ENCODE measurements at places on chromosomes 3 and 15.

- DNase-seq, result no peak
Measured at GRCh38 chr3:13039213-13039896, 33.9 kb downstream of the IQSEC1 start.

- DNase-seq, result no peak
Measured at GRCh38 chr15:34738002-34738401, 16.8 kb downstream of the GJD2 start.

- no peak for DNase-seq
Measured at GRCh38 chr3:30428251-30428650, 178.2 kb upstream of the TGFBR2 start.

GRCh38 chr3:31533169-31534064 lies 692 bp downstream of the STT3B start:
- peak; percentile 57 for DNase-seq

- DNase-seq, result no peak
Measured at GRCh38 chr3:69290006-69290405, 95.9 kb downstream of the FRMD4B start.

- DNase-seq, result no peak
Measured at GRCh38 chr15:73865904-73866303, 7.5 kb upstream of the TBC1D21 start.

GRCh38 chr3:171407759-171408158 lies 52.4 kb downstream of the TNIK start:
- DNase-seq, result no peak

DNA sequence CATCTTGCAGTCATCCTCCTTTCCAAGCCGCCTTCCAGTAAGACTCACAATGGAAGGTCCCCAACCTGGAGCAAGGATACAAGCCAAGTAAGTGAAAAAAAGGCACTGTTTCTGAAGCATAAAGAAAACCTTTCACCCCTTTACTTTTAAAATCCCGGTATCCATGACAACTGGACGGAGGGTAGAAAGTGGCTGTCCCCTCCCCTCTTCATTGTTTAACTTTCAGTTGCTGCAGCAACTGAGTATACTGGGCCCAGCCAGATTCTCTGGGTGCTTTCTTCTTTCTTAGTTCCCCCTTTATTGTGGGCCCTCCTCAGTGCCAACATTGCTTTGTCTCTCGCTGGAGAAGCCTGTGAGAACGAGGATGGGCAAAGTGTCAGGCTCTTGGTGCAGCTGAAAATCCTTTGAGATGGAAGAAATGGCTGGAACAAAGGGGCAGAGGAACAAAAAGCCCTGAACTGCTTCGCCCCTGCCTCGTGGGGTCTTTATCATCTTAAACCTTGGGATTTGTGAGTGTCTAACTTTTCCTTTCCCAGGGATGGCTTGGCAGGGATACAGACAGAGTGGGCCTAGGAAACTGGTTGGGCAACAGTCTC lies 224.0 kb upstream of the RGMA start:
- DNase-seq, result peak; percentile 62

- no peak for DNase-seq
Measured at GRCh38 chr3:183189641-183190040, 27.1 kb upstream of the LAMP3 start.

- peak; percentile 12 for DNase-seq
Measured at GRCh38 chr3:16842272-16843270, 42.2 kb upstream of the PLCL2 start.

- DNase-seq, result no peak
Measured at GRCh38 chr3:194667363-194667762, 4.6 kb downstream of the LSG1 start.

DNA sequence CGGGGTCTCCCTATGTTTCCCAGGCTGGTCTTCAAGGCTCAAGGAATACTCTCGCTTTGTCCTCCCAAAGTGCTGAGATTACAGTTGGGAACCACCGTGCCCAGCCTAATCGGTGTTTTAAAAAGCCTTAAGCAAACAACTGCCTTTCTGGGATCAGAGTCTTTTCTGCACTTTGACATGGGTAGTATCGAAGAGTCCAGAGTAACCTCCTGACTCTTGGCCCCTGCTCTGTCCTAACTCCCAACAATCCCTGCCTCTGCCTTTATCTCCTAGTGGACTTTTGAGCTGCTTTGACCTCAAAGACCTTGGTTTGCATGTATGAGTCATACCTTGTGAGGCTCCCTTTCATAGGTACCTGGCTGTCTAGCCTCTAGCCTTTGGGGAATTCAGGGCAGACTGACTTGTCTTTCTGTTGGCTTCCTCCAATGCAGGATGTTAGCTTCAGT lies 21.0 kb upstream of the HACD2 start:
- no peak for DNase-seq

DNA sequence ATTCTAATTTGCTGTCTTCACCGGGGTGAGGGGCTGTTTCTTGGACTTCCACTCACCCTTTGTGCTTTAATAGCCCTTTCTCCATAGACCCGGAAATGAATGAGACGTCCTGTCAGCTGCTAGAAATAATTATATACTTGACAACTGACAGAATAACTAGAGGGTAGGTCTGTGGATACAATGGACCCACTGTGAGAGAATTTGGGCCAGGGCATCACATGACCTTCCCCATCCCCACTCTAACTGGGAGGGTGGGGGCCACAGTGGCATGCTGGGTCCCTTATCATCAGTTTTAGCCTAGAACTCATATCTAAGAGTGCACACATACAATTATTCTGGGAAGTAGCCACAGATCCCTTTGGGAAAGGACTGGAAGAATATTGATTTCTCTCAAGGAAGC lies 25.9 kb upstream of the MINAR1 start:
- DNase-seq, result no peak

DNA sequence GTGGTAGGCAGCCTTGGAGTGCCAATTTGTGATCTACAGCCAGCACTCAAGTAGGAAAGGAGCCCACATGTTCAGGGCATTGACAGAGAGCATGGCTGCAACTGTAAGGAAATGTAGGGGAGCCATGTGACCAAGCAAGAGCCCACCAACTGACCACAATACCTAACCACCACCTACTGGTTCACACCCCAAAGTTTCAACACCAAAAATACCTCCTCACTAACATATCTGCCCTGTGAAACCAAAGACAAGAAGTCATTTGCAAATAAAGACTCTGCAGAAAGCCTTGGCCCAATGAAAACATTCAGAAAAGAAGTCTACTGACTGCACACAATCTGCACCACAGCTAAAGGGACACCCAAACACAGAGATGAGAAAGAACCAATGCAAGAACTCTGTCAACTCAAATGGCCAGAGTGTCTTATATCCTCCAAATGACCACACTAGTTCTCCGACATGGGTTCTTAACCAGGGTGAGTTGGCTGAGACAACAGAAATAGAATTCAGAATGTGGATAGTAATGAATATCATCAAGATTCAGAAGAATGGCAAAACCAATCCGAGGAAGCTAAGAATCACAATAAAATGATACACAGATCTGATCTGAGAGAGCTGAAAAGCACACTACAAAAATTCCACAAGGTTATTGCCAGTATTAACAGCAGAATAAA lies 40.6 kb downstream of the SLC9C1 start:
- no peak for DNase-seq

DNA sequence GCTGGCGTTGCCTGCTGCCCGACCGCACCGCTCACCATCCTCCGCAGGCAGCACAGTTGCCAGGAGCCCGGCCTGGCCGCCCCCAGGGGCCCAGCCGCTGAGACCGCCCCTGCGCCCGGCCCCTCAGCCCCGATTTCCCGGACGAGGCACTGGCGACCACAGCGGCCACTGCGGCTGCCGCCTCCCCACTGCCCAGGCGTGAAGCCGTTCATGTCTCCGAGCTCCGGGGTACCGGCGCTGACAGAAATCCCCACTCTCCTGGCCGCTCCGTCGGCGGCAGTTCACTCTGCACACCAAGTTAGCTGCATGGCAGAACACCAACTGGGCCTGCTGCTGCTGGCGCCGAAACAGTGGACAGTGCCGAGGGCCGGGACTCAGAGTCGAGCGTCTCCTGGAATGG lies 8.5 kb downstream of the SELENOT start:
- DNase-seq, result no peak

DNA sequence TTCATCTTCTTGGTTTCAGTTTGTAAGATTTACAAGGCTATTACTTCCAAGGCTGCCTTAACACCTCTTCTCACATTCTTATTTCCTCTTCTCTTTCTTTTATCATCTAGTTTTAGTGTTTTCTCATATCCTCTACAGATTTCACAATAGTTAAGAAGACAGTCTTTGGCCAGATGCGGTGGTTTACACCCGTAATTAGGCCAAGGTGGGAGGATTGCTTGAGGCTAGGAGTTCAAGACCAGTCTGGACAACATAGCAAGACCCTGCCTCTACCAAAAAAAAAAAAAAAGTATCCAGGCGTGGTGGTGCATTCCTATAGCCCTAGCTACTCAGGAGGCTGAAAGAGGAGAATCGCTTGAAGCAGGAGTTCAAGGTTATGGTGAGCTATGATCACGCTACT lies 3.5 kb upstream of the ALDH1A2 start:
- no peak for DNase-seq

- peak; percentile 23 for DNase-seq
Measured at GRCh38 chr15:79849789-79850188, 47.0 kb downstream of the MTHFS start.

DNA sequence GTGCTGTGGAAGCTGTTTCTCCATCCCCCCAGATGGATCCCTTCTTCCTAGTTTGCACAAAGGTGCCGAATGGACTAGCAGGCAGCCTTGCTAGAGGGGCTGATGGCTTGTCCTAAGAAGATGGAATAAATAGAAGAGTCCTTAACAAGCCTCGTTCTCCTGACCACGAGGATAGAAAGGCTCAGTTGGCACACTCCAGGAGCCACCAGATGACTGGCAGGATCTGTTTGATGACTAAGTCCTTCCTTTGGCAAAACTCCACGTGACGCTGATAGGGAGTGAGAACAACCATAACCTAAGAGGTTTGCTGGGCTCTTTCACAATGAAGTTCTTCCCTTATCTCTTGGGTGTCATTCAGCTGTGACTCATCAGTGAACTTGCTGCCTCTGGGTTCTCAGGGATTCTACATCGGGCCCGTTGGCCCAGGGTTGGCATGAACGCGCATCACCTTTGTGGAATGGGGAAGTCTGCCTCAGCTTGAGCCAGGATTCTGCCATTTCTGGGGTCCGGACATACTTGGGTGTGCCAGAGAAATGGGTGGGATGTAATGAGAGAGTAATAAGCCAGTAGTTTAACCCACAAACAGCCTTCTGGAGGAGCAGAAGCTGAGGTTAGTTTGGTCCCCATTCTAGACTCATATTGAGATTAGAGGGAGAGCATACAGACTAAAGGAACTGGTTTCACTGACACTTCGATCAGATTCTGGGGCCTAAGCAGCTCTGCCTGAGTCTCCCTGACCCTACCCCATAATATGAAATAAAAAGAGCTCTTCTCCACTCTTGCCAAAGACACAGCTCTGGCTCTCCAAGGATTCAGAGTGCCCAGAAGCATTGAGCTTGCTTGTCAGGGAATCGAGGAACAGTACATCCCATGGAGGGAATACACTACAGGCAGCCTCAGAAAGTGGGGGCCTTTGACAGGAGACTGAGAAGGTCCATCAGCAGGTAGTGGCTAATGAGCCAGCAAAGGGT lies 2.0 kb upstream of the MELTF start:
- DNase-seq, result no peak

DNA sequence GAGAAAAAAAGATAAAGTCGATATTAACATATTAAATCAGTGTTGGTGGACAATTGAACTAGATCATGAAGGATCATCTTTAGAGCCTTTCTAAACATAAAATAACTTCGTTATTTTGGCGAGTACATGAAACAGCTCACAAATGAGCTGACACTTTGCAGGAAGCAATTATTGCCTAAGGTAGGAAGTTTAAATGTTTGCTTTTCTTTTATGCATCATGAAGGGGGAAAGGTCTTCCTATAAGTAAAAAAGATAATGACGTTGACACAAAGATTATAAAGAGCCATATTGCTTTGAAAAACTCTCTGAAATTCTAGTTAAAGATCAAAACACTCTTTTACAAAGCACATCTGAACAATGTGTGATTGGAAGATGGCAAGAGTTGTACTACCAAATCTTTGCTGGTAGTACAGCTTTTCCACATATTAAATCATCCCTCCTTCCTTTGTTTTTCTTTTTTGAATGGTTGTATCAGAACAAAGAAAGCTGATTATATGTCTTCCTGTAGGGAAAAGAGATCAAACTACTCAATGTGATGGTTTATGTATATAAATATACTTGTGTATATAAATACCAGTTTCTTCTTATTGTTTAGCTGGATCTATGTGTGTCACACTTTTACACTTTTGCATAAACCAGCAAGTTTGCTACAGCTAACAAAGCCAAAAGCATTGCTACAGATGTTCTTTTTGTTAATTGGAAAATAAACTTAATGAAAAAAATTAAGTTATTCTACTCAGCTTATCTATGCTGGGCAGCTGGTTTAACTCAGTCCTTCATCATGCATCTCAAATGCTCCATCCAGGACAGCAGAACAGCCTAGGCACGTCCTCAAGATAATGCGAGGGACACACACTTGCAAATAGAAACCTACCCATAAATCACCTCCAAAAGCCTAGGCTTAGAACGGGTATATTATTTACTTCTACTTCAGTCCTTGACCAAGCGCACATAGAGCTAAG lies 850.8 kb upstream of the ROBO1 start:
- no peak for DNase-seq

DNA sequence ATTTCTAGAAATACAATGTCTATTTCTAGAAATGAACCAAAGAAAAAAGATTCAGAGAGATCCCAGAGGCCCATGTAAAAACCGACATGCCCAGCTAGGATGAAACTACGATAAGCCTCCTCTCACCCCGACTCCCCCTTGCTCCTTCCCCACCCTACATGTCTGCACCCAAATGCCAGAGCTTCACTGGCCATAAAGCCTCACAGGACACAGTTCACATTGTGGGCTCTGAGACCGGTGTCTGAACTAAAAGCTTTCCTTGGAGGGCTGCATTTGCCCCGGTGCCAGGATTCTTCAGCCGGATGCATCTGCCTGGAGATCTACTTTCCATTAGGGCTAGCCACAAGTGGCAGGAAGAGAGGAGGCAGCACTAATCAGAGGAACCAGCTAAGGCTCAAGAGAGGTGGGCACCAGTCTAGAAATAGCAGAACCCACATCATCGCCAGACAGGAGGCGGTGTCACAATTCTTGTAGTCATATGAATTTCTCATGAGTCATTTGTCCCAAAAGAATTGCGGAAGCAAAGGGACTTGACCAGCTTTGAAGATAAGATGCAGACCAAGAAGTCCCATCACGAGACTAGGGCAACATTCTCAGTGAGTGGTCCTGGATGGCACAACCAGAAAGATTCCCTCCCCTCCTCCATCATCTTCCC lies 353.6 kb downstream of the NTRK3 start:
- DNase-seq, result no peak

- no peak for DNase-seq
Measured at GRCh38 chr15:53589520-53590057, 169.9 kb downstream of the WDR72 start.

GRCh38 chr15:63600001-63600615 lies 2.9 kb downstream of the FBXL22 start:
- DNase-seq, result no peak

DNA sequence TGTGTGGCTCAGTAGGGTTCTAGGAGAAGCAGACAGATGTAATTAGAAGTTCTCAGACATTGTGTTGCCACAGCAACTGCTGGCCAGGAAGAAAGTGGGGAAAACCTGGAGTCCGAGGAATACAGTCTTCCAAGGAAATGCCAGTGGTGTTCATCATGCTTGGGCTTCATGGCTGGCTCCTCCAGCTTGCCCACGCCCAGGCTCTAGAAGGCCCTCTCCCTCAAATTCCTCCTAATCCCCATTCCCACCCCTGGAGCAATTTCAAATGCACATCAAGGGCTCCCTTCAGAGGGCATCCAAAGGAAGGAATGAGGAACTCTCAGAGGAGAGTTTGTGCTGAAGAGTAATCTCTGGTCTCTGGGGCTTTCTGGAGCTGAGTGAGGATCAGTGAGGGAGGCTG lies 21.9 kb downstream of the FSTL1 start:
- DNase-seq, result no peak

Measured in hypothalamus (tissue), 51 donors.